SK-N-SH (cell line): ENCODE measurements at places on chromosomes 1 and 21. TPM values are rescaled to one million over a fixed set of nuclear protein-coding genes. Genes with fewer than 3 reads are reported as not detected.

NTNG1 gene
- 0.03 and 0.13 TPM in 2 replicates for polyA plus RNA-seq

MSH4 gene
- not detected in 2 replicates for polyA plus RNA-seq

GREM2 gene
- polyA plus RNA-seq = 0.94 and 1.5 TPM in 2 replicates

DNA sequence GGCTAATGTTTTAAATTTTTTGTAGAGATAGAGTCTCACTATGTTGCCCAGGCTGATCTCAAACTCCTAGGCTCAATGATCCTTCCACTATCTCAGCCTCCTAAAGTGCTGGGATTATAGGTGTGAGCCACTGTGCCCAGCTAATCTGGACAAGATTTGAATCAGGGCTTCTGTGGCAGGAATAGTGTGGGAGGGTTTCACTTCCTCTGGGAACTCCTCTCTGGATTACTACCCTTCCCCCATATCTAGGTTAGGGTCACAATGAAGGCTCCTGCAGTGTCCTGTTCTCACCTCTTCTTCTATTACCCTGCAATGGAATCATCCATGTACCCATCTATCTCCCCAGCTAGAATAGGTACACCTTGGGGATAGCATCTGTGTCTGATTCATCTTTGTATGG is 133.6 kb upstream of the RAB4A start:
- no peak overlapping the region for H3K4me3 ChIP-seq
- H3K4me1 ChIP-seq = no peaks in the 10 kb centered on the region
- no peaks in the 10 kb centered on the region; the same call in 1 of the 2 replicates for H3K27me3 ChIP-seq
- DNase-seq = no peak

DNA sequence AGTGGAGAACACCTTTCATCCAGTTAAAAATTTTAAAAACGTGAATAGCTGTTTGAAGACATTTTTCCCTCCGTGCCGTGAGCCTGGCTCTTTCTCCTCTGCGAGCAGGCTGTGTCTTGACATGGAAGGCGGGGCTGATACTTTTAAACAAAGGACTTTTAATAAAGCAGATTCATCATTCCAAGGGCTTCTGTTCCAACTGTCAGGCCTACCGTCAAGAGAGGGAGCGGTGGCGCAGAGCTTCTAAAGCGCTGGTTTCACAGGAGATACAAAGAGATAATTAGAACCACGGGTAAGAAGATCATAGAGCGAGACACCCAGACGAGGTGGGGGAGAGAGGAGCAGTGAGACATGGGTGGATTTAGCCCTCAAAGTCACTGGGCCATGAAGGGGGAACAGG is 247.4 kb upstream of the C1orf174 start:
- no peak overlapping the region for H3K4me3 ChIP-seq
- no peaks in the 10 kb centered on the region for H3K4me1 ChIP-seq
- no peak overlapping the region for H3K27ac ChIP-seq
- no peaks in the 10 kb centered on the region for H3K36me3 ChIP-seq

DNA sequence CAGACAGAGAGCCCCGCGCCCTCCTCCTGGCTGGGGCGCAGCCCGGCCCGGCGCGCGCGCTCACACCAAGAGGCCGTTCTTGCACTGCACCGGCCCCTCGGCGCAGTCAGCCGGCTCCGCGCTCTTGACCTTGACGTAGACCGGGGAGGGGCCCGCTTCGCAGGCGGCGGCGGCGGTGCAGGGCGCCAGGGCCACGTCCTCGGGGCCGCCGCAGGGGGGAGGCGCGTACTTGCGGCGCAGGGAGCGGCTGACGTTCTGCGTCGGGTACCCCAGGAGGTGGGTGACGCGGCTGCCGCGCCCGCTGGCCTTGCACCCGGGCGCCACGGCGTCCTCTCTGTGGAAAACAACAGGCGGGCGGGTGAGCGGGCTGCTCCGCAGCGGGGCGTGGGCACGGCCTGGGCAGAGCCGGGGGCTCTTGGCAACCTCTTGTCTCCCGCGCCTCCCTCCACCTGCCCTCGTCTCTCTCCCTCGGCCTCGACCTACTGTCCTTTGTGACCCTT is 7.7 kb downstream of the VSIG8 start:
- no peaks in the 10 kb centered on the region for H3K27me3 ChIP-seq
- no peak overlapping the region; the same call in 1 of the 2 replicates for H3K27ac ChIP-seq
- no peaks in the 10 kb centered on the region for H3K36me3 ChIP-seq

- no peaks in the 10 kb centered on the region; the same call in 1 of the 2 replicates for H3K4me1 ChIP-seq
- no peaks in the 10 kb centered on the region for H3K36me3 ChIP-seq
- no peak for DNase-seq
These were observed 115.7 kb upstream of the ATP1A1 start for GRCh38 chr1:116257341-116257767.

DNA sequence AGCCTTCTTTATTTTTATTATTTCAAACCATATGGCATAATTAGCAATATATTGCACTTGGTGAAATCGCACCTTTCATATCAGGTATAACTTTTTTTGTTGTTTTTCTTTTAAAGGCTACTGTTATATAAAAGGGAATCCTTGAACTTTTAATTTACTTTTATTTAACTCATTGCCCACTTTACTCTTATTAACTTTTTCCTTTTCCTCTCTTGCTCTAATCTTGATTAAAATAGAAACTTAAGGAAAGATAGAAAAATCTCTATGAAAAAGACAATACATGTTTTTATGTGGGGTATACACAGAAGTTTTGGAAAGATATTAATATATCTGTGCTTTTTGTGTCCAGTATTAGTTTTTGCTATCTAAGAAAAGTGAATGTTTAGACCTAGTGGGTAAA is 805.8 kb downstream of the USP25 start:
- H3K4me1 ChIP-seq = peaks cover 8% of the 10 kb centered on the region; the same call in 1 of the 2 replicates
- no peak for DNase-seq
- H3K36me3 ChIP-seq = peaks cover 4% of the 10 kb centered on the region; the same call in 1 of the 2 replicates
- peak overlapping the region; percentile 98 for H3K27ac ChIP-seq
- no peaks in the 10 kb centered on the region for H3K27me3 ChIP-seq

DNA sequence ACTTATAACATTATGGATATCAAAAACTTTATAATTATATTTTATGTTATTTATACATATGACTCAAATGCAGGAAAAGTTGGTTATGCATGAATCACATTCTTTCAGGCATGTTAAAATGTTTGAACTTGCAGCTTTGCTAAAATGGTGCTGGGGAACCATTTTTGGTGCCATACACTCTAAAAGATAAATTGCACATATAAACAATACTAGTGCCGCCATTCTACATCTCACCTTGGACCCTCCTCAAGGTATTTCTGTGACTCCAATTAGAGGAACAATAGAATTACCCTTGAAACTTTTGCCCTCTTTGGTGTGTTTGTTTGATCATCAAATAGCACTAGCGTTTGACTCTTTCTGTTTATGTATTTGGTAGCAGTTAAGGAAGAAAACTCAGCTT is 997 bp downstream of the PRKACB start:
- H3K4me1 ChIP-seq = no peaks in the 10 kb centered on the region; the same call in 1 of the 2 replicates
- H3K27me3 ChIP-seq = no peaks in the 10 kb centered on the region
- H3K36me3 ChIP-seq = no peaks in the 10 kb centered on the region
- no peak overlapping the region for H3K4me3 ChIP-seq
- no peak for DNase-seq
- H3K27ac ChIP-seq = no peak overlapping the region

- no peaks in the 10 kb centered on the region for H3K4me1 ChIP-seq
- H3K27me3 ChIP-seq = no peaks in the 10 kb centered on the region
- no peak overlapping the region for H3K27ac ChIP-seq
- H3K4me3 ChIP-seq = no peak overlapping the region
These were observed 102.6 kb downstream of the AJAP1 start for GRCh38 chr1:4756851-4757580.

DNA sequence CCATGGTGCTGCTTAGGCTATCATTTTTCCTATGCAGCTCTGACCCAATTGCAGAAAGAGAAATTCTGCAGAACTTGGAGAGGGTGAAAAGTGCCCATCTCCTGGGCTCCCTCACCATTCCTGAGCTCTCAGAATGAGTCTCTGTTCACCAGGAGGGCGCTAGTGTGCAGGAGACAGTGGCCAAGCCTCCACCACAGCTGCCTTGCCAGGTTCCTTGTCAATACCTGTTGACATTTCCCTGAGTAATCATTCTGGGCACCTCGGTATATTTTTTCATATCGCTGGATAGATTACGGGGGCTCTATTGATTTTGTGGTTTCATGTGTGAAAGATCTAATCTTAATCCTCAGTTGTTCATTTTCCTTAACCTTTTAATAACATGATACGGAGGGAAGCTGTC is 13.0 kb upstream of the C8B start:
- no peak for DNase-seq
- no peak overlapping the region for H3K27ac ChIP-seq
- no peaks in the 10 kb centered on the region for H3K4me1 ChIP-seq
- H3K4me3 ChIP-seq = no peak overlapping the region
- H3K27me3 ChIP-seq = no peaks in the 10 kb centered on the region

GRCh38 chr1:205770618-205771017 is 4.7 kb downstream of the RAB29 start:
- H3K4me1 ChIP-seq = no peaks in the 10 kb centered on the region
- H3K27me3 ChIP-seq = no peaks in the 10 kb centered on the region
- H3K4me3 ChIP-seq = no peak overlapping the region
